Mammary epithelial cell (primary cell): ENCODE measurements at places on chromosomes 6 and 20.
A peak's percentile ranks its signal among the peaks of the same experiment; 100 is the strongest.

DNA sequence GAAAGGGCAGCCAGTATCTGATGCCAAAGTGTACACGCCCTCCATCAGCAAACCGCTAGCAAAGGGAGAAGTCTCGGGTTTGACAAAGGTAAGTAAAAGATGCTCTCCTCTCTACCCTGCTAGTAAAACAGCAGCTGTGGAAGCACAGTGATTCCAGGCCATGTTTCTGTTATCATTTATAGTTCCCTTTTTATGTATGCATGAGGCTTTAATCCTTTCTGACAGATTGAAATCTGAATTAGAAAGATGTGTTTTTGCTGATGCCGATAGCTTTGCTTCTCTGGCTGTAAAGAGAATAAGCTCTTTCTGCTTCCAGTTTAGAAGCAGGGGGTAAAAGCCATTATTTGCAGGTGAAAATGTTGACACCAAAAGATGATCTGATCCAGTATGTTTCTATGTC, 392.4 kb upstream of the SOX4 start:
- no peak for DNase-seq

- no peak for DNase-seq
These were observed 7.9 kb upstream of the MYT1 start for GRCh38 chr20:64156136-64156885.

- peak; percentile 68 for DNase-seq
These were observed 21.7 kb downstream of the TGM6 start for GRCh38 chr20:2402271-2402980.

- DNase-seq = no peak
These were observed 106.6 kb downstream of the SGK1 start for GRCh38 chr6:134211297-134211696.

DNA sequence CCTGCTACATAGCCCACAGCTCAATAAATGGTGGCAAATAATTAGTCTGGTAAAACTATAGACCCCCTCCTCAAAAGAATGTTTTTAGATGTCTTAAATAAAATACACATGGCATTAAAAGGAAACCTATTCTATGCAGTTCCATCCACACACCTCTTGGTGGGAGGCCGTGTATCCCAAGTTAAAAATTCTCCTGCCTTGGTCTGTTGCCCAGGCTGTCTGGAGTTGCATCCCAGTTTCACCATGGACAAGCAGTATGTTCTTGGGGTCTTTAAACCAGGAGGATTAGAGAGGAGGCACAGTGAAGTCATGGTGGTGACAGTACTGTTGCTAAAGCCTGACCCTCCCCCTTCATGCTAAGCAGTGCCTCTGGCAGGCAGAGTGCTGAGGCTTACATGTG, 95.5 kb downstream of the SULF2 start:
- no peak for DNase-seq

DNA sequence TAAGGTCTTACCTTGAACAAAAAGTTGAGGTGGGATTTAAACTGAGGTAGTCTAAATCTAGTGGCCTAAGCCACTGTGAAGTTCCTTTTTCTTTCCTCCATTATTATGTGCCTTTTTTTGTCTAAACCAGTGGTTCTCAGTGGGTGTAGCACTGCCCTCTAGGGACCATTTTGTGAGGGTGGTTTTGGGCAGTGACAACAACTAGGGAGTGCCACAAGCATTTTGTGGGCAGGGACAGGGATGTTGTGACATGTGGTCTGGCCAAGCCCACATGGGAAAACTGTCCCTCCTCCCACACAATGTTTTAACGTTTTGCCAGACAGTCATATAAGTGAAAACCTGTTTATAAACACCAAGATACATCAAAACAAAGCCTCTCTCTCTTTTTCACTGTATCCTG, 899.4 kb upstream of the FLRT3 start:
- DNase-seq = peak; percentile 67

DNA sequence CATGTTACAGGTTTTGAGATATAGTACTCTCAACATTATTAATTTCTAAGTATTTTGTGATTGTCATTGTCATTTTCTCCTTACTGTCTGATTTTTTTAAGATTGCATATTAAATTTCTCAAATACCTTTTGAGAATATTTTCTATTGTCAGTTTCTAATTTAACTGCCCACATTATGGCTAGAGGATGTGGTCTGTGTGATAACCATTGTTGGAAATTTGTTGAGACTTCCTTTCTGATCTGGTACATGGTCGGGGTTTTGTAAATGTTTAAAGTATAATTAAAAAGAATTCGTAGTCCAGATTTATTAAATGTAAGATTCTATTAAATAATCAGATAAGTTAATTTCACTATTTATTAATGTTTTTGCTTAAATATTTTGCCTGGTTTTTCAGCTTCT, 60.1 kb downstream of the SLX4IP start:
- DNase-seq = no peak

DNA sequence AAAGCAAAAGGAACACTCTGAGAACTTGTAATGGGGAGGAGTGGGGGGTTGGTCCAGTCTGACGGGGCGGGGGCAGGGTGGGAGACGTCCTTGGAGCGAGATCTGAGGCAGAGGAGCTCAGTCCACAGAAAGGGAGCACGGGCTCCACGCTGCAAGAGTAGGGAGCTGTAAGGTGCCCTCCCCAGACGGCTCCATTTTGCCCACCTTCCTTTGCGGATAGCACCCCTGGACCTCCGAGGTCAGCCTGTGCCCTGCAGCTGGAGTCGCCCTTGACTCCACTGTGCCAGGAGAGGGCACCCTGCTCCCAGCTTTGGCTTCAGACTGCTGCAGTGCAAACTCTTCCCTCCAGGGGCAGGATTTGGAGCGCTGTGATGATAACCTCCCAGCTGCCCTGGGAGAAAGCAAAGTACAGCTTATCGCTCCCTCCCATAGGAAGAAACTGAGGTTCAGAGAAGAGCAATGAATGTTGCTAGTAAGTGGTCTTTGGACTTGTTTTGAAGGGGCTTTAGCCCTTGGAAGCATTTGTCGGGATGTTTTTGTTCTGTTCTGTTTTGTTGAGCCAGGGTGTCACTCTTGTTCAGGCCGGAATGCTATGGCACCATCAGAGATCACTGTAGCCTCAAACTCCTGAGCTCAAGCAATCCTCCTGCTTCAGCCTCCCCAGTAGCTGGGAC, 9.5 kb upstream of the AHCY start:
- peak; percentile 77 for DNase-seq

- no peak for DNase-seq
These were observed 246.6 kb upstream of the BTBD3 start for GRCh38 chr20:11671015-11671511.

DNA sequence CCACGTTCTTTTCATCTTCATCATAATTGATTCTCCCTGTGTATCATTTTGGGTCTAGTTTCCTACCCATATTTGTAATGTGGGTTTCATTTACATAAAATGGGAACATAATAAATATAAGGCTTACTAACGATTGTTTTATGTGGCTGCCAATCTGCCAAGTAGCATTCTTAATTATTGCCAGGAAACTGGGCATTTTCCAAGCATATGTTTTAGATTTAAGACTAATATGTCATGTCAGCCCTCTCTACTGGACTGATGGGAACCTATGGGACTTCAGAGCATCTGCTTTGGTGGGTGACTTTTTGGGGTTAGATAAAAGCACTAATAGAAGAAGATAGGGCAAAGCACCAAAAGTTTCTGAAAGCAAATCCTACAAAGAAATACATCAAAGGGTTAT, 157.5 kb downstream of the TBX18 start:
- DNase-seq = no peak

DNA sequence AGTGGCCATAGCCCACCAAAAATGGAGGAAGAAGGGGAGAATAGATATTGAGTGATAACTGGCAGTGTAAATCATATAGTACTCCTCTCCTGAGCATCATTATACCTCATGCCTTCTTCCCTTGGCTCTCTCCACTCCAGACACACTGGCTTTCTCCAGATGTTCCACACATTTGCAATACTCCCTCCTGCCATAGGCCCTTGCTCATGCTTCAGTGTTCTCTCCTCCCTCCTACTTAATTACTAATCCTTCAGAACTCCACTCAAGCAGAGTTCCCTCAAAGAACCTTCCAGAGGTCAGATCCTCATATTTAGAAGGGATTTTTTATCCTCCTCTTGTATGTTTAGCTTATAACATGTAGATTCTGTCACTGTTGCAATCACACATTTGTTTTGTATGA, 279.5 kb upstream of the SUPT3H start:
- no peak for DNase-seq

DNA sequence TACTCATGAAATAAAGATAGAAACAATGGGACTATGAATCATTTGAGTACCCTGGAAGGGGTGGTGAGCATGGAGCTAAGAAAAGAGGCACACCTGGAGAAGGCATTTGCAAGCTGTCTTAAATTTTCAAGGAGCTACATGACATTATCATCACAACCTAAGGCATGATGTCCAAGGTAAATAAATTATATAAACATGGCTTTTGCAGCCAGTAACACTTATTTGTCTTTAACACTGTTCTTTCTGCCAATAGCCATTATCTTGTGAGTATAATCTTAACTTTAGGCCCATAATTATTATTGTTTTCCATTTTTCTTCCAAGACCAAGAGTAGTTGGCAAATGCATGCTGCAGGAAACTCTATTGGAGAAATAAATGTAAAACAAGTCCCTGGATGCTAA, 63.7 kb downstream of the ALDH5A1 start:
- no peak for DNase-seq

- no peak for DNase-seq
These were observed 251.2 kb downstream of the GJA1 start for GRCh38 chr6:121686611-121687023.

DNA sequence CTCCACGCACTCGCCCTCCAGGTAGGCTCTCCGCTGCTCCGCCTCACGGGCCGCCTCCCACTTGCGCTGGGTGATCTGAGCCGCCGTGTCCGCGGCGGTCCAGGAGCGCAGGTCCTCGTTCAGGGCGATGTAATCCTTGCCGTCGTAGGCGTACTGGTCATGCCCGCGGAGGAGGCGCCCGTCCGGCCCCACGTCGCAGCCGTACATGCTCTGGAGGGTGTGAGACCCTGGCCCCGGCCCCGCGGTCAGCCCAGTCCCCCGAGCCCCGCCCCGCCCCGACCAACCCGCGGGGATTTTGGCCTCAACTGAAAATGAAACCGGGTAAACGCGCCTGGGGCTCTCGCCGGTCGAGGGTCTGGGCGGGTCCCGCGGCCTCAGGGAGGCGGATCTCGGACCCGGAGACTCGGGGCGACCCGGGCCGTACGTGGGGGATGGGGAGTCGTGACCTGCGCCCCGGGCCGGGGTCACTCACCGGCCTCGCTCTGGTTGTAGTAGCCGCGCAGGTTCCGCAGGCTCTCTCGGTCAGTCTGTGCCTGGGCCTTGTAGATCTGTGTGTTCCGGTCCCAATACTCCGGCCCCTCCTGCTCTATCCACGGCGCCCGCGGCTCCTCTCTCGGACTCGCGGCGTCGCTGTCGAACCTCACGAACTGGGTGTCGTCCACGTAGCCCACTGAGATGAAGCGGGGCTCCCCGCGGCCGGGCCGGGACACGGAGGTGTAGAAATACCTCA, 598 bp downstream of the HLA-B start:
- DNase-seq = peak; percentile 35

DNA sequence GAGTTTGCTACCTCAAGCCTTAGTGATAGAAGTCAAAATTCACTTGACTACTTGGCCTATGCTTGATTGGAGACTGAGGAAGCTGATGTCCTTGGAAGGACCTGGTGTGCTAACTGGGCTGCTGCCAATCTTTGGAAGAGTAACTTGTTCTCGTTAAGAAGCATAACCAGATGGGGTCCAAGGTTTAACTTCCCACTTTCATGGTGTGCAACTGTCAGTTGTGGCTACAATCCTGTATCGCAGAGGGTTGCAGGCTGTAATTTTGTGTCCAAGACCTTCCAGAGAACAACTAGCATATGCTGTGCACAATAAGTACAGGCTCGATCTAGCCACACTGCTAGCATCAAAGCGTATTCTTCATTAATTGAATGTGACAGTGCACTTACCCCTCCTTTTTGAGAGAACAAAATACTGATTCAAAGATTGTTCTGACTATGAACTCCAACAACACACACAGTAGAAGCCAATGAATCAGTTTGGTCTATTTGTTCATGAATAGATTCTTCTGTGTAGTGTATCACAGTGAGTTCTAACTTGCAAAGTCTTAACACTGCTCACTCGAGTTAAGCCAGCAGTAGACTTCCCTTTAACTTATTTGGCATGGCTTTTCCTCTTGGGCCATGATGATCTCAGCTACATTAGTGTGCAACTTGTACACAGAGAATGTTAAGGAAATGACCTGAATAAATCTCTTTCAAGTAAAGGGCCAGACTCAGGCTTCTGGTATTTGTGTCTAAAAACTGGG, 15.8 kb upstream of the PLCB1 start:
- DNase-seq = no peak

DNA sequence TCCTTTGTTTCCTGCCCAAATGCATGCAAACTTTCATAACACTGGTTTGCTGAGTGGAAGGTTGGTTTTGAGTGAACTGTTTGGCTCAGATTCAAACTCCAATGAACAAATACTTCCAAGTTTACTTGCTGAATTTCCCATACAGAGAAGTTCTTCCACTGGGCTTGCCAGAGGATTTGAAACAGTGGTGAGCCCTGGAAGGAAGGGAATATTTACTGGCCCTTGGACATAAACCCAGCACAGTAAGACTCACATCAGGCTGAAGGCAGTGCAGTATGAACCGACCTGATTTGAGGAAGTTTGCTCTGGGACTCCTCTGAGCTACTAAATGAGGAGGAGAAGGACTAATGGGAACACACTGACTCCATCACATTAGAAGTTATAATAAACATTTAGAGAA, 3.8 kb downstream of the TRAF3IP2 start:
- DNase-seq = no peak

DNA sequence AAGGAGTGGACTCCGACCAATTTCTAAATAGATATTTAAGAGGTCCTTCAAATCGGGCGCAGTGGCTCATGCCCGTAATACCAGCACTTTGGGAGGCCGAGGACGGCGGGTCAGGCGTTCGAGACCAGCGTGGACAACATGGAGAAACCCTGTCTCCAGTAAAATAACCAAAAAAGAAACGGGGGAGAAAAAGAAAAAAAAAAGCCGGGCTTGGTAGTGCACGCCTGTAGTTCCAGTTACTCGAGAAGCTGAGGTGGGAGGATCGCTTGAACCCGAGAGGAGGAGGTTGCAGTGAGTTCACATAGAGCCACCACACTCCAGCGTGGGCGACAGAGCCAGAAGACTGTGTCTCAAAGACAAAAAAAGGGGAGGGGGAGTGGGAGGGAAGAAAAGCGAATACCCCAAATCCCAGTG, 53.3 kb upstream of the HFE start:
- DNase-seq = no peak

GRCh38 chr20:17017232-17017631, 209.6 kb upstream of the PCSK2 start:
- DNase-seq = no peak
